Activated CD8-positive, alpha-beta memory T cell treated with anti-CD3 and anti-CD28 coated beads, Interleukin-2, amount 10 ng/mL, durations not matched to agents 7 days and 5 days (primary cell): ENCODE measurements at places on chromosomes 7 and 10. TPM values are rescaled to one million over a fixed set of nuclear protein-coding genes. Genes with fewer than 3 reads are reported as not detected.

DNA sequence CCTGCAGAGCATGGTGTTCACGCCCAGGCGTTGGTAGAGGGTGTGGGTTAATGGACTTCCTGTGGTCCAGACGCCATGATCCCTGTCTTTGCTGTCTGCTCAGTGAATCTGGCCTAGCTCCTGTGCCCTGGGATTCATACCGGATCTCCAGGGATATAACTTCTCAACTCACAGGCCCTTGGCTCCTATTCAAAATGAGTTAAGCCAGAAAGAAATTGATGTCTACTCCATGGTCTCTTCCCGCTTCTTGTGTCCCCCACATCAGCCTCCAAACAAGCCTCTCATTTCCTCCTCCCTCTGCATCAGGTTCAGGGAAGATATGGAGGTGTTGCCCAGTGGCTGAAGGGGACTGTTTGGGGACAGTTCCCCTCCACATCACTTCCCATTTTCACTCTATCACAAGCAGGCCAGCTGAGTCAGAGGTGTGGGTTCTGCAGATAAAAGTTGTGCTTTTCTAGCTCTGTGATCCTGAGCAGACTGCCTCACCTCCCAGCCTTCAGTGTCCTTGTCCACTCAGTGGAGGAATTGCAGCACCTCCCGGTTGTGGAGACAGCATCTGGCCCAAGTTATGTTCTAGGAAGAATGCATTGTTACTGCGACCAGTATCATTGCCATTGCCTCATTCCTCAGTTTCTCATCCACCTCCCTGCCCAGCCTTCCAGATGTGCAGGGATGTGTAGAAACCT, 22.5 kb downstream of the AKR1E2 start:
- DNase-seq: no peak

The STYXL1 gene
- total RNA-seq: 43.6 TPM

DNA sequence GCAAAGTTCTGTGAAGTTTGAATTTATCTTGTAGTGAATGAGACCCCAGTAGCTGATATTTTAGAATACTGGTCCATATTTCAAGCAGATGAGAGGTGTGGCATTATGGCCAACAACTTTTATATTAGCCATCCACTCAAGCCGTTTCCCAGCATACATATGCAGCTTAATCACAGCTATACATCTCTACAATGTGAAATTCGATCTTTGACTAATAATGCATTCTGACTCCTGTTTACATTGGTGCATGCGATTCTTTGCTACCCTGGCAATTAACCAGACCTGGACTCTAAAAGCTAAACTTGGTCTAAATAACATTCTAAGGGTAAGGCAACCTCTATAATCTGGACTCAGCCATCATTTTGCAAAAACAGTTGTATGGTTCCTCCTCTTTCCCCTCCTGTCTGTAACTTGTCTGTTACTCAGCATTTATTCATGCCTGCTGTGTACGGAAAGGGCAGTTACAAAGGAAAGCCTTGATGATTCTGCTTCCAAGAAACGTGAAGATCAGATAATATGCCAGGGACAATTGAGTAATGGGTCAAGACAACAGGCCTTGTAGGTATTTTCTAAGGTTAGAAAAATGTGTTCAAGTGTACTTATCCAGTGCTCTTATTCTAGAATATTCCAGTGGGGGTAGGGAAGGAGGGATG, 50.6 kb downstream of the PNLIPRP2 start:
- no peak for DNase-seq

- no peak for DNase-seq
These were observed 52.2 kb downstream of the R3HCC1L start for GRCh38 chr10:98186681-98187080.

DNA sequence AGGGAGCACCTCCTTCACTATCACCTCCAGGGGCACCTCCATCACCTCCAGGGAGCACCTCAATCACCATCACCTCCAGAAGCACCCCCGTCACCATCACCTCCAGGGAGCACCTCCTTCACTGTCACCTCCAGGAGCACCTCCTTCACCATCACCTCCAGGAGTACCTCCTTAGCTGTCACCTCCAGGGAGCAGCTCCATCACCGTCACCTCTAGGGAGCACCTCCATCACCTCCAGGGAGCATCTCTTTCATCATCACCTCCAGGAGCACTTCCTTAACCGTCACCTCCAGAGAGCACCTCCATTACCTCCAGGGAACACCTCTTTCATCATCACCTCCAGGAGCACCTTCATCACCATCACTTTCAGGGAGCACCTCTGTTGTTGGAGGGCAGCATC, 103.0 kb downstream of the DNAJB6 start:
- DNase-seq: peak; percentile 31
